Activated T-cell treated with anti-CD3 and anti-CD28 coated beads for 1 hour (primary cell): ENCODE measurements at places on chromosomes 13 and 19.

DNA sequence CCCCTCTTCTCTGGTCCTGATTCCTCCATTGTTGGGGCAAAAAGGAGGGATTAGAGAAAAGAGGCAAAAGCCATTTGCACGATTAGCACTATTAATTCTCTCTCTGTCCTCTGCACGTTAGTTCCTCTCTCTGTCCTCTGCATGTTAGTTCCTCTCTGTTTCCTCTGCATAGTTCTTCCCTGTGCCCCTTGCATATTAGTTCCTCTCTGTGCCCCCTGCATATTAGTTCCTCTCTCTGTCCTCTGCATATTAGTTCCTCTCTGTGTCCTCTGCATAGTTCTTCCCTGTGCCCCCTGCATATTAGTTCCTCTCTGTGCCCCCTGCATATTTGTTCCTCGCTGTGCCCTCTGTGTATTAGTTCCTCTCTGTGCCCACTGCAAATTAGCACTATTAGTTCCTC, 847.2 kb upstream of the GPC6 start:
- DNase-seq = no peak

- DNase-seq = no peak
These were observed 1267.1 kb upstream of the PCDH20 start for GRCh38 chr13:62682788-62683187.

DNA sequence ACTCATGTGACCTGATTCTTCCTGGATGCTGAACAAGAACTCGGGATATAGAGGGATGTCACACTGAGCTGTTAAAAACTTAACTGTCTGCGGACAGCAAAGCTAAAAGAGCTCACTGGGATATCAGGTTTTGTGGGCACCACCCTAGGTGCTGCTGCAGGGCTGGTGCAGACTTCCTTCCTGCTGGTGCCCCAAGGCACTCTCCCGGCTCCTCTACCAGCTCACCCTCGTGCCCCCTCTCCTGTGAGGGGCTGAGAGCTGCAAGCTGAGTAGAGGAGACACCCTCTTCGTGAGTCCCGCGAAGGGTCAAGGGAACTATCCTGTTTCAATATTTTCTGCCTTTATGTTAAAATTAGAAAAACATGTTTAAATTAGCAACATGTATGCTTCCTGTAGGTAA, 1475.7 kb downstream of the EFNB2 start:
- no peak for DNase-seq

DNA sequence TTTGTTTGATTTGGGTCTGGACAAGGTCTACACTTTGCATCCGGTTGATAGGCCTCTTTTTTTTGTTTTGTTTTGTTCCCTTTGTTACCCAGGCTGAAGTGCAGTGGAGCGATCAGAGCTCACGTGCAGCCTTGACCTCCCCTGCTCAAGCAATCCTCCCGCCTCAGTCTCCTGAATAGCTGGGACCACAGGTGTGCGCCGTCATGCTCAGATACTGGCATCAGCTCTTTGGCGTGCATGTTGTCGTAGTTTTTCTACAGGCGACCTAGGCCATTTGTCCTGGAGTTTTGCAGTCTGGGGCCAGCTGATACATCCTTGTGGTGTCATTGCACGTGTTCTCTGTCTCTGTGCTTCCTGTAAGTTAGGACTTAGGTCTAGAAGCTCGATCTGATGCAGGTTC, 16.3 kb downstream of the PAK4 start:
- DNase-seq = no peak

- no peak for DNase-seq
These were observed 66.1 kb upstream of the FRY start for GRCh38 chr13:31965361-31966066.

DNA sequence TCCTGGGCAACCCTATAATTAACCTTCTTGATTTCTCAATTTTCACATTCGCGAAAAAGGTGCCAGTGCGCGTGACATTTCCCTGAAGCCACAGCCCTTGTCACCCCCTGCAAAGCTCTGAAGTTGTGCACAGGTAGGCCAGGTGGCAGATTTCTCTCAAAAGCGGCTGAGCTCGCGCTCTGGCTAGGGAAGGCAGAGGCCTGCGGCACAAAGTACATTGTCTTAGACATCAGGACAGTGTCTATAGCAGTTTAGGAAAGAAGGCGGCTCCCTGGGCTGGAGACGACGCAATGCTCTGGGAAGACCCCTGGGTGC, 42.9 kb upstream of the ZNF14 start:
- no peak for DNase-seq

DNA sequence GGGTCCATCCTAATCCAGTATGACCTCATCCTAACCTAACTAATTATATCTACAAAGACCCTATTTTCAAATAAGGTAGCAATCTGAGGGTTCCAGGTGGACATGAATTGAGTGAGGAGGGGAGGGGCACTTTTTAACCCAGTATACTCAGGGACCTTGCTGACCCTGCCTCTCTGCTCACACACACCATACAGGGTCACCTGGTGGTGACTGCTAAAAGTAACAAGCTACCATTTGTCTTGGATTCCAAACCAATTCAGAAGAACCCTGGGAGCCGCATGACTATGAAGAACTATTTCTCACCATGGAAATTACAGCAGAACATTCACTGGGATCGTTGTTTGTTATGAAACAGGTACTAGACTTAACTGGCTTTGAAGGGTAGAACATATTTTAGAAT, 151.9 kb downstream of the LACC1 start:
- DNase-seq = no peak

GRCh38 chr19:8616861-8617260, 6.3 kb upstream of the ADAMTS10 start:
- no peak for DNase-seq

DNA sequence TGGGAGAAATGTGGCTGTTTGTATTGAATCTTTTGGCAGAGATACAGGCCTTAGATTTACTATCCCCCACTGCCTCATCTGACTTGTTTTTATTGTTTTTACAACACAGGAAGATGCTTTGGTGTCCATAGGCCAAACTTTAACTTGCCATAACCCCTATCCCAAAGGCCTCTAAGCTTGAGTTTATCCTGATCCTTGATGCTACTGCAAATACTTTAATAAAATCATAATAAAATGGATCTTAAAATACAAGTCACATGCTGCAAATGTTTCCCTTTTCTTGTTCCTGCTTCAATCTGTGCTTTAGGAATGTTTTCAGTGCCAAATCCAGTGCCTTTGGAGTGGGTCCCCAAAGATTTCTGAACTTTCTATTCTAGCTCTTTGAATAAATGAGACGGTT, 770.6 kb downstream of the DACH1 start:
- DNase-seq = no peak

DNA sequence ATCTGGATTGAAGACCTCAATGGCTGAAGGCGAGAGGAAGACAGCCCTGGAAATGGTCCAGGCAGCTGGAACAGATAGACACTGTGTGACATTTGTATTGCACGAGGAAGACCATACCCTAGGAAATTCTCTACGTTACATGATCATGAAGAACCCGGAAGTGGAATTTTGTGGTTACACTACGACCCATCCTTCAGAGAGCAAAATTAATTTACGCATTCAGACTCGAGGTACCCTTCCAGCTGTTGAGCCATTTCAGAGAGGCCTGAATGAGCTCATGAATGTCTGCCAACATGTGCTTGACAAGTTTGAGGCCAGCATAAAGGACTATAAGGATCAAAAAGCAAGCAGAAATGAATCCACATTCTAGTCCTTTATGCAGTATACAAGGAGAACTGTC, 1.2 kb downstream of the POLR1D start:
- DNase-seq = no peak

- no peak for DNase-seq
These were observed 73.1 kb downstream of the KCTD12 start for GRCh38 chr13:76813000-76813691.

DNA sequence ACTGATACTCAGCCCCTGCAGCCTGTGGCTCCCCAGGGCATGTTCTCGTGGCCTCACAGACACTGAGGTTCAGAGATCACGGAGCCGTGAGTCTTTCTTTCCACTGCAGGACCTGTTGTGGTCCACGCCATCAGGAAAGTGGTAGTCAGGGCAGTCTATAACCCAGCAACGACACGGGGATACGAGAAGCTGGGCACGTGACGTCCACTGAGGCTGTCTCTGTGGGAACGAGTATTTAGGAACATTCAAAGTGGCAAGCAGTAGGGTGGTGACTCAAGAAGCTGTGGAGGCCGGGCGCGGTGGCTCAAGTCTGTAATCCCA, 29.6 kb upstream of the CCNE1 start:
- DNase-seq = no peak

DNA sequence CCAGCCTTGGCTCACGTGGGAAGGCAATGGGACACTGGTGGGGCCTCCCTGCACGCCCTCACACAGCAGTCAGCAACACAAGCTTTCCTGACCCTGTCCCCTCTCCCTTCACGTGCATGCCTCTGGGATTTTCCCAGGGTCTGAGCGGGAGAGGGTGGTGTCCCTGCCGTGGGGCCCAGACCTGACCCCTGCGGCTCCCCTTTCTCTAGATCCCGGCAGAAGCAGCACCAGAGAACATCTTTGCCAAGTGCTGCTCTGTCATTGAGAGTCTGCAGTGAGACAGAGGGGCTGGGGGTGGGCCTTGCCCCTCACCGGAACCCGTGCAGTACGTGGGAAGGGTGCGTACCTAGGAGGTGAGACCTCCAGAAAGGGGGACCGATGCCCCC, 12.6 kb downstream of the KHSRP start:
- no peak for DNase-seq

- DNase-seq = no peak
These were observed 10.6 kb downstream of the FUT6 start for GRCh38 chr19:5828661-5829566.

GRCh38 chr13:93552596-93552995, 326.0 kb downstream of the GPC6 start:
- no peak for DNase-seq

DNA sequence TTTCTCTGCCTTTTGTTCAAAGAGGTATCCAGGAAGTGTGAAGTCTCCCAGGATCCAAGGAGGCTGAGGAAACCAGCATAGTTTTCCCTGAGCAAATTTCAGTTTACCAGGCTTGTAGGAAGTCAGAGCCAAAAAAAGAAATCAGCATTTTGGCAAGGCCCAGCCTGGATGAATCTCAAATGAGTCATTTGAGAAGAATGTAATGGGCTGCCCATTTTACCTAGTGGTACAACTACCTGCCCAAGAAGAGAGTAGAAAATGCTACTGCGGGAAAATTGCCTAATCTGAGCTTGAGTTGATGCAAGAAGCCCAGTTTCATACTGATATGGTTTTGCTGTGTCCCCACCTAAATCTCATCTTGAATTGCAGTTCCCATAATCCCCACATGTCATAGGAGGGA, 284.1 kb upstream of the ZNF507 start:
- no peak for DNase-seq

- no peak for DNase-seq
These were observed 194.1 kb downstream of the USP12 start for GRCh38 chr13:26977541-26977940.

DNA sequence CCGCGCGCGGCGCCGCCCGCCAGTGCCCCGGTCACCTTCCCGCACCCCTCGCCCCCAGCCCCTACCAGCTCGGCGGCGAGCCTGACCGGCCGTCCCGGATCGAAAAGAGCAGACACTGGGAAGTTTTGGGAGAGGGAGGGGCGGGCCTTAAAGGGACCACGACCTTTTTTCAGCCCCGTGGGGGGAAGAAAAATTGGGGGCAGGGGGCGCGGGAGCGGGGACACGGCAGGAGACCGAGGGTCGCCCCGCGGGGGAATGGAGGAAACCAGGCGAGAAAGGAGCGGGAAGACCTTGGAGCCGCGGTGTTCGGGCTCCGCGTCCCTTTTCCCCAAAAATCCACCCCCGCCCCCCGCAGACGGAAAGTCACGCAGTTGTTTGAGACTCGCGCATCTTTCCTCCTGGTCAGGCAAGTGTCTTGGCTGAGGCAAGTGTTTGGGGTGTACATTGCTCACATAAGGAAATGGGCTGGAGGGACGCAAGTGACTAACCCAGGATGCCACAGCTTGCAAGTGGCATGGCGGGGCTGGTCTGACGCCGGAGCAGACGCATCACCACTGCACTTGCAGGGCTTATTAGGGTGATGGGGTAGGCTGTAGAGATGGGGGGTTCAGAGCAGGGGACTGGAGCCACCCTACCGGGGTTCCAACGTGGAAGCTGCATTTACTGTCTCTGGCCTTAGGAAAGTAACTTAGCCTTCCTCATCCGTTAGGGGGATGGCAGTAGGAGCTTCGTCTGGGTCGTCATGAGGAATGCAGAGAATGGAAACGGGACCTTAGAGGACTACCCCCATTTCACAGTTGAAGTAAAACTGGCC, 2.7 kb upstream of the HNRNPL start:
- peak; percentile 39 for DNase-seq

DNA sequence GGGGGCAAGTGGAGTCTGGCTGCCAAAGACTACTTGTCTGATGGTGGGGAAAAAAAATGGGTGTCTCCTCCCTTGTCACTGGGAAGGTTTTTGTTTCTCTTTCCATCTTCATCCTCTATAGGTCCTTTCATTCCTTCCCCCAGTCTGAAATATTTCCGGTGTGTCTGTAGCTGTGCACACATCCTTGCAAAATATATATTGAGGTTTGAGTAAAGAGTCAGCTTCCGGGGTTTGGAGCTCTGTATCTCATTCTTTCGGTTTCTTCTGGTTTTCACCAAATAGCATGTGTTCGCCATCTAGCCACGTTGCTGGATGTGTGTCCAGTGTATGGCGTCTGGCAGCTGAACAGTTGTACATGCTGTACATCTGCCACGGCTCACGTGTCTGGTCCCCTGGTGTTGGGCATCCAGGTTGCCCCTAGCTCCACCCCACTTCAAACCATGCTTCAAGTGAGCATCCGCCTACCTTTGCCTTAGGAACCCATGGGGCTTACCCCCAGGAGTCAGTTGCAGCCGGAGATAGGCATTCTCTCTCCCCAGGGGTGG, 142.2 kb downstream of the SIPA1L3 start:
- DNase-seq = peak; percentile 29

GRCh38 chr13:97017322-97017721, 23.0 kb upstream of the OXGR1 start:
- no peak for DNase-seq

GRCh38 chr13:93249364-93250306, 23.0 kb downstream of the GPC6 start:
- DNase-seq = no peak

- DNase-seq = no peak
These were observed 8.5 kb upstream of the FRY start for GRCh38 chr13:32023096-32023495.

DNA sequence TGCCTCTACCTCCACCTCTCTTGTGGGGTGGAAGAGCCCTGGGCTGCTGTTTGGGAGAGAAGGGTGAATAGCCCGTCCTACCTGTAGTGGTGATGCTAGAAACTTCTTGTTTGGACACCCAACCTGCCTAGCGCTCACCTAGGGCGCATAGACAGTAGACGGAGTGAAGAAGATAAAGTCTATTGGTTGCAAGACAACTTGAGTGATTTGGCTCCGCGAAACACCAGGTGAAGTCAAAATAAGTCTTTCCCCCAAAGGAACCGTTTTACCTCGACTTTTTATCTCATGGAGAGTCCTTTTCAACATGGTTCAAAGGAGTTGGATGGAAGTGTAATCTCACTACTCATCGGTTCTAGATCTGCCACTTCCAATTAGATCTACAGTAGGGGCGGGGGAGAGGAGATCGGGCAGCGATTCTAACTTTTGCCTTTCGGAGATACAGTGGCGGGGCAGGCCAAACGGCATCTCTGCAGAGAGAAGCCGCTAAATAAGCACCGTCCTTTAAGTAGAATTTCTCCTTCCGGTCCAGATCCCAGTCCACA, 694 bp upstream of the ZIC5 start:
- no peak for DNase-seq

GRCh38 chr19:7694499-7694898, 7.4 kb downstream of the FCER2 start:
- DNase-seq = no peak

GRCh38 chr13:95115525-95115924, 185.7 kb downstream of the ABCC4 start:
- no peak for DNase-seq
